ENCODE measurements at places on chromosomes 1 and 21.

GRCh38 chr1:246110343-246111219, 396.5 kb downstream of the SMYD3 start:
- DNase-seq, result no peak

GRCh38 chr1:76764638-76765454, 102.4 kb upstream of the ST6GALNAC5 start:
- no peak for DNase-seq

GRCh38 chr1:203026031-203026665, at the start of gene PPFIA4:
TSS of gene PPFIA4 (plus strand) at chr1:203026491. CDS start at chr1:203039009, 12,518 bp downstream.
- peak; percentile 99 for DNase-seq

- DNase-seq, result no peak
These were observed 2.5 kb upstream of the CDKN2C start for GRCh38 chr1:50967416-50968157.

GRCh38 chr1:40396420-40396819, 22.9 kb downstream of the SMAP2 start:
- no peak for DNase-seq

GRCh38 chr21:40531431-40532110, 315.4 kb downstream of the DSCAM start:
- no peak for DNase-seq

DNA sequence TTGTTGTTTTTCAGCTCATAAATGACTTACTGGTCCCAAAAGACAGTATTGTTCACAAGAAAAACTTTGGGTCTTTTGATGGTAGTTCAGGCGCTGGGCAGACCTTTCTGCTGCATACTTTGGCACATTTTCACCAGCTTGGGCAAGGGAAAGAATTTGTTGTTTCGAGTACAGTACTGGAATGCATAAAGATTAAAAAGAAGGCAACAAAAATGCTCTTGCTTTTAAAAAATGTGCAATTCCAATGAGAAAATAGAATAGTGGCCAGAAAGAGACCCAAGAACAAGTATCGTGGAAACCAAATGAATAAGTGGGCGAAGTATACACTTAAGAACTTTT, 56.0 kb downstream of the CLIC6 start:
- no peak for DNase-seq

DNA sequence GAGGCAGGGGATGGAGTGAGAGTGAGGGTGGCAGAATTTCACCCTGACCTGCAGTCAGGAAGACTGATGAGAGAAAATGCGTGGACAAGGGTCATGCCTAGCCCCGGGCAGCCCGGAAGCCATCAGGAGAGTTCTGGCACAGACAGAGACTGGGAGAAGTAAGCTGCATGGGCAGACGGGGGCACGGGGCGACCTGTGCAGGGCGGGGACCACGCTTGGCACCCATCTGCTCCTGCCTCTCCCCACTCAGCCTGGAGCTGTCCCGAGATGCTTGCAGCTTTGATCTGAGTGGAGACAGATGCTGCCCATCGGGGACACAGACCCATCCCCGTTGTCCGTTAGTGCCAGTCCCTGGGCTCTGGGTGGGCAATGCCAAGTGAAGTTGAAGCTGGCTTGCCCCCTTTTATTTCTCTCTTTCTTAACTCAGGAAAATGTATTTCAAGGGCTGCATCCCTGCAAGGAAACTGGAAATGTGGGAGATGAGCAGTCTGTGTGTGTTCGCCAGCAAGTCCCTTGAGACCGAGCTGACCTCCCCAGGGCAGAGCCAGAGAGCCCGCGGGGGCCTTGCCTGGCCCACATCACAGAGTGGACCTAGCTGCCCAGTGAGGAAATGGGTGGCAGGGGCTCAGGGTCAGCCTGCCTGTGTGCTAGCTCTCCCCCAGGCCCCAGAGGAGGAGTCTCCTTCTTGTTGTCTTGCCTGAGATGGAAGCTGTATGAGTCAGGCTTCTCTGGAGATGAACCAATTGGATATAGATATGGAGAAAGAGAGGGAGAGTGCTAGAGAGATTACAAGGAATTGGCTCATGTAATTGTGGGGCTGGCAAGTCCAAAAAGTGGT, 121.3 kb upstream of the C1orf174 start:
- no peak for DNase-seq

- no peak for DNase-seq
These were observed 4.3 kb upstream of the IKBKE start for GRCh38 chr1:206465951-206466350.

DNA sequence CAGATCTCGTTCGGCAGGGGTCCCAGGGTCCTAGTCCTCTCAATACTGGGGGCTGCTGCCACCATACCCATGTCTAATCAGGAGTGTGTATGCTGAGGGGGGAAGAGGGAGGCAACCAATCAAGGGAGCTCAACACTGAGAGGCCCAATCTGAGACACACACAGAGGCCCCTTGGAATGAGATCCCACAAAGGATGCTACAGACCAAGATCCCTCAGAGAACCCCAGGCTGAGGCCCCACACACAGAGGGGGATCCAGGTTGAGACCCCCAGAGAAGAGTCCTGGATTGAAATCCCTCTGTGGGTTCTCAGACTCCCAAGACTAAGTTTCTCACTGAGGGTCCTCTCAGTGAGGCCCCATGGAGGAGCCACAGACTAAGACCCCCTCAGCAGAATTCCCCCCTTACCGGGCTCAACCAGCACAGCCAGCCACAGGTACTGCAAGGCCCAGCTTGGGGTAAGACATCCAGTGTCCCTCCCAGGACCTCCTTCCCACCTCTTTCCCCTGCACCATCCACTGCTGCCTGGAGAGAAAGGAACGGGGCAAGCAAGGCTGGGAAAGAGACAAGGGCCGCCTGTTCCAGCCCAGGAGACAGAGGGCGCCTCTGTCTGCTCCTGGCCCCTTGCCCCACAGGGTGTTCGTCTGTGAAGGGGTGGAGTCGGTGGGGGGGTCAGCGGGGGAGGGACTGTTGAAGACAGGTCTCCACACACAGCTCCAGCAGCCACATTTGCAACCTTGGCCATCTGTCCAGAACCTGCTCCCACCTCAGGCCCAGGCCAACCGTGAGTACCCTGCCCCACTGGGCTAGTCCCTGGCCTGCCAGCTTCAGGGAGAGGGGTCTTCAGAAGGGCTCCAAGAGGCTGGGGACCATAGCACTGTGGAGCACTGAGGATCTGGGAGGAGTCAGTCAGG, at the start of gene S100A1:
Gene S100A1 (plus strand): TSS at position 720 of the 912 bp plus-strand sequence. CDS start 2,088 bp downstream, outside the sequence.
- DNase-seq, result no peak
